Right cardiac atrium (tissue), 5 donors: ENCODE measurements at places on chromosomes 12 and 14.

GRCh38 chr12:96513681-96514080, 24.3 kb downstream of the CFAP54 start:
- DNase-seq: no peak

DNA sequence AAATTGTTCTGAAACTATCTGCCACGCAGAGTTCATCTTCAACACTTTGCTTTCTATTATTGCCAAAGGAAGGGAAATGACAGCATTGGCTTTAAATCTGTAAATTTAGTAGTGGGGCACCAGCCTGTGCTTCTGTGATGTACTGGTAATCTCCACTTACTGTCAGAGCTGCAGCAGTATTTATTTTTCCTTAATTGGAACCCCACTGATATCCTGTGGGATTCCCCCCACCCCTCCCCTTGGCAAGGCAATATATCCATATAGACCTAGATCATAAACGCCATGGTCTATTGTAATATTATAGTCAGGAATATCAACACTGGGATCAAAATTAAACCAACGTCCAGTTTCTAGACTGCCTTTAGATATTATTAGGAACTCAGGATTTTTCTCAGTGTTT, 96.7 kb downstream of the RMST start:
- no peak for DNase-seq

DNA sequence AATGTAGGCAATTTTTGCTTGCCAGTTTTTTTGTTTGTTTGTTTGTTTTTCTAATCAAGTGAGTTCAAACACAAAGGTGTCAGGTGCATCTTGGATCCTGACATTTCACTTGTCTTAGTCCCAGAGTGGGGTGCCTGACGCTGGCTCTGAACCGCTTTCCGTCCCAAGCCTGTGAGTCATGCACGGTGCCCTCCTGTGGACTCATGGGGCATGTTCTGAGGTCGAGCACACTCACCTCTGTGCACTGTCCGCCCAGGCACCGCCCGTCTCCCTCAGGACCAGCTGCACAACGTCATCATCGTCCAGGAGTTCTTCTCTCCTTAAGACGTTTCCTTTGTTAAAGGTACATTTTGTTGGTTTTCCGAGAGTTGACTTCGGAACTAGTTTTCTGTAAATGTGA, 98.2 kb downstream of the GLT1D1 start:
- DNase-seq: no peak

DNA sequence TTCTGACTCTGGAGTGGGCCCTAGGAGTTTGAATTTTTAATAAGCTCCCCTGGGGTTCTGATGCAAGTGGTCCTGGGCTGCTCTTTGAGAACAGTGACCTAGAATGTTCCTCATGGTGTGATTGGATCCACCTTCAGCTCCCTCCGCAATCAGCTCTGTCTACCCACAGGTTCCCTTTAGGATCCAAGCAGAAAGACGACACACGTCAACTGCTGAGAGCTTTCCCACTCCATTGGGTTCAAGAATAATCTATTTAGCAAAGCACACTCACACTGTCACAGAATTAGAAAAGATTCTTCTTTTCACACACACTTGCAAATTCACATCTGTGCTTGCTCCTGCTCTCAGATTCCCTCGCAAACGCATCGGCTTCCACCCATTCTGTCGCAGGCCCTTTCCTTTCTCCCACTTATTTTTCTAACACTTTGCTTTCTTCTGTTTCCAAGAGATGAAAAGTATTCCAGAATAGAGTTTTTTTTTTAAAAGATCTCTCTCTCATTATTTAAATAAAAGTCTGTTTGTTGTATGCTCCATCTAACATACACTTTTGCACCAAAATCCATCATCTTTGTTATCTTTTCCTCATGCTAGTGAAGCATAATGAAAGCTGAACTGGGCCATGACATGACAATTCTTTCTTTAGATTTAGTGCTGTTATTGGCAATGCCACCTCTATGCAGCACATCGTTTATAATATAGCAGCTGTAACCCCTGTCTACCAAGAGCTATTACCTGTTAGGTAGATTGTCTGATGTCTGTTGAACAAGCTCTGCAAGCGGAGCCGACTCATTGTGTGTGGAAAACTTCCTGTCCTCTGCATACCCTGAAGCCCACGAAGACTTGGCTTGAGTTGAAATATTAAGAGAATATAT, 73.1 kb downstream of the CACNA1C start:
- DNase-seq: no peak

GRCh38 chr14:65794674-65795279, 382.2 kb downstream of the FUT8 start:
- DNase-seq: no peak

- DNase-seq: no peak
Observed at GRCh38 chr12:104630230-104630670, 173.5 kb downstream of the CHST11 start.
